Activated CD4-positive, CD25-positive, alpha-beta regulatory T cell (primary cell): ENCODE measurements at places on chromosomes 1 and 21.
A peak's percentile ranks its signal among the peaks of the same experiment; 100 is the strongest.

GRCh38 chr21:35473496-35473895 is 424.4 kb upstream of the RUNX1 start:
- no peak for DNase-seq

DNA sequence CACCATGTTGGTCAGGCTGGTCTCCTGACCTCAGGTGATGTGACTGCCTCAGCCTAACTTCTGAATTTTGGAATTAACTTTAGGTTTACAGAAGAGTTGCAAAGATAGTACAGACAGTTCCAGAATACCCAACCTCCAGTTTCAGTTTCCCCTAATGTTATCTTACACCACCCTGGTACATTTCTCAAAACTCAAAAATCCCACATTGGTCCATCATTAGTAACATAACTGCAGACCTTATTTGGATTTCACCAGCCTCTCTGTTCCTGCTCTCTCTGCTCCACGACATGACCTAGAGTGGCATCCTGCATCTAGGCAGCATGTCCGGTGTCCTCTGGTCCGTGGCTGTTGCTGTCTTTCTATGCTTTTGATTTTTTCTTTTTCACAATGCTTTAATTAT is 5.0 kb upstream of the ZC3H12A start:
- no peak for DNase-seq

GRCh38 chr1:227069490-227069889 is 129.4 kb downstream of the COQ8A start:
- DNase-seq: no peak

GRCh38 chr1:161266202-161266601 is 7.7 kb downstream of the PCP4L1 start:
- no peak for DNase-seq

- DNase-seq: no peak
Measured at GRCh38 chr21:32666258-32666657, 54.1 kb upstream of the CFAP298 start.

GRCh38 chr1:241485554-241485992 is 34.0 kb downstream of the FH start:
- no peak for DNase-seq

- DNase-seq: no peak
Measured at GRCh38 chr1:198563583-198563982, 23.1 kb upstream of the ATP6V1G3 start.

DNA sequence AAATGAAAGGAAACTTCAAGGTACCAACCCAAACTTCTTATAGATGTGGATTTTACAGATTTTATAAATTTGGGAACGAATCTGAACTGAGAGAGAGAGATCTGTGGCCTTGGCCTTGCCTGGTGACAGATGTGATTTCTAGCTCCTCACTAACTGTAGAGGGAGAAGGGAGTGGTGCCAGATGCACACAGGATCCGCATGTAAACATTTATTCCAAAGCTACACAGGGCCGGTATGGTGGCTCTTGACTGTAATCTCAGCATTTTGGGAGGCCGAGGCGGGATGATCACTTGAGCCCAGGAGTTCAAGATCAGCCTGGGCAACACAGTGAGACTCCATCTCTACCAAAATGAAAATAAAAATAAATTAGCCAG is 77.1 kb downstream of the PGBD5 start:
- DNase-seq: no peak

DNA sequence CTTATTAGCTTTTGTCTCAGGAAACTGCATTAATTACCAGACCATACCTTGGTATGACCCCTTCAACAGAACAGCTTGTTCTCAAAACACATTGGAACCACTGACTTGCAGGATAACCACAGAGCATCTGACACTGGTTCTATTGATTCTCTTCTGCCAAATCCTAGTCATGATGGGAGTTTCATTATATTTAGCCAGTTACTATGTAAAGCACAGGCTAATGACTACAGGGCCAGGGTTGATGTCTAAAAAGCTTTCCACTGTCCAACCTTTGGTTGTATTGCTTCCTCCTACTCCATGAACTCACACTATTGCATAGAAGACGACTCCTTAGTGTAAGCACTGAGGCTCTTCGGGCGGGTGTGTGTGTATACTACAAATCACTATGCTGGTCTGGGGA is 3.8 kb downstream of the STMN1 start:
- no peak for DNase-seq

DNA sequence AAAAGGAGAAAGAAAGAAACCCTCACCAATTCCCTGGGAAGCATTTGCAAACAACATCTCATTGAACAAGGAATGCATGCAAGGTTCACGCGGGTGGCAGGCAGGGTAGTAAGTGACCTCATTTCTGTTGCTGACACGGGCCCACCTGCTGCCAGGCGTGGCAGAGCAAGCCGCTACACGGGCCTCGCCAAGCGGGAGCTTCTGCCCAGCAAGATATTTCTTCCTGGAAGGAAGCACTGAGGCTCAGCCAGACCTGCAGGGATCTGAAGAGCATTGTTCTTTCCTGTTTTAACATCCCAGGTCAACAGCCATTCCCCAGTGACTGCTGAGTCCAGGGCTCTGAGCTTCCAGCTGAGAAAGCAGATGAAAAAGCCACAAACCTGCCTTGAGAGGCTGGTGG is 91.9 kb upstream of the IGSF21 start:
- no peak for DNase-seq

- peak; percentile 65 for DNase-seq
Measured at GRCh38 chr1:19582318-19582717, 61.8 kb upstream of the NBL1 start.

GRCh38 chr1:202199040-202199889 is 5.7 kb downstream of the LGR6 start:
- DNase-seq: no peak

- no peak for DNase-seq
Measured at GRCh38 chr1:24535778-24536177, 20.1 kb upstream of the NCMAP start.

- DNase-seq: no peak
Measured at GRCh38 chr1:65150583-65151263, 2.7 kb downstream of the AK4 start.

DNA sequence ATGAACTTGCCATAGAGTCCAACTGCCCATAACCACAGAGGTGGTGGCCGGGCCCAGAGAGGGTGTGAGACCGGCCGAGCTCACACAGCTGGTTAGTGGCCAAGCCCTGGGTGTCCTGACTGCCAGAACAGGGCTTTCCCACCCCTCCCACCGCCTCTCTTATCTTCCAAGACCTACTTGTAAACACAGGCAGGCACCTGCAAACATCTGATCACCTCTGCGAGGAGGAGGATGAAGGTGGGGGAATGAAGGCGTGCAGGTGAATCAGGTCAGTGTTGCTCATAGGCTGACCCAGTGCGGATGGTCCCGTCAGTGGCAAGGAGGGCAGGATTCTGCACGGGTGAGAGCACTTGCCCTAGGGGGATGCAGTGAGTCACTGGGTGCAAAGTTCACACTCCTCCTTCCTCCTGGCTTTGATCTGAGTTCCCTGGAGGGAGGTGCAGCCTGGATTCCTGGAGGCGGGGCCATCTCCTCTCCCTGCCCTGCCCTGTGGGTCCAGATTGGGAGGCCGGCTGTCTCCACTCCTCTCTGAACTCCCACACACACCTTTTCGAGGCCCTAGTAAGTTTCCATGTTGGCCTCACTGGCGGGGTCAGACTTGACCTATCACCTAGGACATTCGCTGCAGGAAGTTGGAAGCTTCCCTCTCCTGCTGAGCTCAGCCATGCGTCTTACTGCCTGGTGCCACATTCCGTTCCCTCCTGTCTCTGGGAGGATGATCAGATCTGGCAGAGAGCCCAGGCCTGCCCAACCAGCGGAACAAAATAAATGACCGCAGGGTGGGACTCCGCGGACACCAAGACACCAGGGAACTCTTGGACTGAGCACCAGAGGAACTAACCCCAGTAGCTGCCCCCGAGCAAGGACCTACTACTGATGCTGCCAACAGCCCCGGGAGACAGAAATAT is 7.3 kb downstream of the UQCRHL start:
- DNase-seq: no peak

GRCh38 chr1:216670118-216670883 is 52.9 kb downstream of the ESRRG start:
- DNase-seq: no peak

DNA sequence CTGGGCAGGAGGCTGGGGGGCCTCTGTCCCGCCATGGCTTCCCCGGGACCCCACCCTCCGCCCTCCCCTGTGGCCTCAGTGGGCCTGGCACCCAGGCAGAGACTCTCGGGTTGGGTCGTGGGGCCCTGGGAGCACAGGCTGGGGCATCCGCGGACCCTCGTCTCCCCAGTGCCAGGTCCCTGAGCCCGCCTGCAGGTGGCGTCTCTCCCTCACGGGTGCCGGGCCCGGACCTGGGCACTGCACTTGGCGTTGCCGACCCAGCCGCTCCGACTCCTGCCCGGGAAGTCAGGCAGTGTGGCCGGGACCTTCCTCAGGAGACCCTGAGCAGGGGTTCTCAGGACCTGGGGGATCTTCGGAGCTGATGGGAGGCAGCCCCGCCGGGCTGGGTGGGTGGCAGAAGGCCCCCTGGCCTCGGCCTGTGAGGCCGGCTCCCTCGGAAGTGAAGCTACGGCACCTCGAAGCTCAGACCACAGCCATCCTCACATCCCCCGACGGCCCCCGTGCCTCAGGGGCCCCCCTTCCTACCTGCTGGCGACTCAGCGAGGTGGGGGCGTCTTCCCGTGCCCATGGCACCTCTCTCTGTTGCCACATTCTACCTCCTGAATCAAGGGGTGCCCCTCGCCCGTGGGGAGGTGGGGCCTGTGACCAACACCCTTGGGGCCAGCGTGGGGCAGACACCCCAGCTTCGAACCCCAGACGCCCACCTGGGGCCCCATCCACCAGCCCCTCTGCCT is 6.4 kb upstream of the C1orf159 start:
- peak; percentile 74 for DNase-seq

DNA sequence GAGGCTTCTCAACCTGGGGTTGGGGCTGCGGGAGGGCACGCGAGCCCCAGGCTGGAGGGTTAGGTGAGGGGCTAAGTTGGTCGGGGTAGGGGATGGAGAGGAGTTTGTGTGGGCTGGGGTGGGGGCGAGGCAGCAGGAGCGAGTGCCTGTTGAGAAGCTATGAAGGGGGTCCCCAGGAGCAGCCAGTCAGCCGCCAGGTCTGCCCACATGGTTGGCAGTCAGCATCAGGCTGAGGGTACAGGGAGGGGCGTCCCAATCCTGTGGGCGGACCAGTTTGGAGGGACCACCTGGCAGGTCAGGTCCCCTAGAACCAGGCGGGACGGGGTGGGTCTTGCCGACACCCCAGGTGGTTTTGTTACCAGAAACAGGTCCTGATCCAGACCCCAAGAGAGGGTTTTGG is 400 bp upstream of the TRIM17 start:
- DNase-seq: no peak

GRCh38 chr1:5543235-5543634 is 449.0 kb downstream of the NPHP4 start:
- no peak for DNase-seq

- no peak for DNase-seq
Measured at GRCh38 chr1:232806186-232806510, 932 bp downstream of the MAP10 start.

DNA sequence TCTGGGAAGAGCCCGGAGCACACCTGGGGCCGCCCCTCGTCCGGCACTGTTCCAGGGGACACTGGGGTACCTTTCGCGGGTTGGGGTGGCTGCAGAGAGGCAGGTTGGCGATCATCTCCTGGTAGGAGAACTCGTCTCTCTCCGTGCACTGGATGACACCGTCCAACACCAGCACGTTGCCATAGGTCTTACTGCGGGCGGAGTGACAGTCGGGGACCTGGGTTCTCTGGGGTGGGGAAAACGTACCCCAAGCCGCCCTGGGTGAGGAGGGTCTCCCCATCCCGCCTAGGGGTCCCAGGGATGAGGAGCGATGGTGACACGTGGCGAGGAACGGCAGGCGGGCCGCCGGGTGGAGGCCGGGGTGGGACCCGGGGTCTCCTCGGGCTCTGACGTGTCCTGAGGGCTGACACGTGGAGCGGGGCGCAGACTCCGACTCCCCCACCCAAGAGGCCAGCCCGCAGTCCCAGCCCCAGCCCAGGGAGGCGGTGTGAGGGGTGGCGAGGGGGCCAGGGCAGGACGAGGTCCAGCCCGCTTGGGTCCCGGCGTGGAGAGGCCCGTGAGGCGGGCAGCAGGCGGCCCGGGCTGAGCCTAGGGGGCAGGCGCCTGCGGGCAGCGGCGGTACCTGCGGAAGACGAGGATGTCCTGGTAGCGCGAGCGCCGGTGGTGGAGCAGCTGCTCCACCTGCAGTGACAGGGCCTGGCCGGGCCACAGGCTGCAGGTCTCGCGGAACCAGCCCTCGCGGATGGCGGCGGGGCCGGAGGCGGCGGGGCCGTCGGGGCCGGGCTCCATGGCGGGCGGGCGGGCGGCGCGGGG is 457 bp downstream of the SRM start:
- no peak for DNase-seq

DNA sequence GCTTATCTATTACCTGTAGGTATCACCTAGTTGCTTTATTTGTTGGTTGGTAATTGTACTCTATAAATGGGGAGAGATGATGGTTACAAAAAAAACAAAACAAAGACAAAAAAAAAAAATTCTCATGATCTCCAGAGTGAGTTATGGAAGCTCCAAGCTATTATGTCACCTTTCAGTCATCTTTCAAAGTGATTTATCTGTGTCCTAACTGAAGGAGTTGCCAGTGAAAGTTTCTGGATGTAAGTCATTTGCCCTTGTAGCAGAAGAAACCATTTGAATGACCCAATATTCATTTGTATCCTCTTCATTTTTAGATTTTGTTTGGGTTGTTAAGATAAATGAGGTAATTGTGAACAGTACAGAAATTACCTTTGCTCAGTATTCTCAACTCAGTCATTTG is 3.6 kb downstream of the SLC35F3 start:
- no peak for DNase-seq

GRCh38 chr1:82903626-82904025 is 1095.3 kb downstream of the TTLL7 start:
- DNase-seq: no peak

DNA sequence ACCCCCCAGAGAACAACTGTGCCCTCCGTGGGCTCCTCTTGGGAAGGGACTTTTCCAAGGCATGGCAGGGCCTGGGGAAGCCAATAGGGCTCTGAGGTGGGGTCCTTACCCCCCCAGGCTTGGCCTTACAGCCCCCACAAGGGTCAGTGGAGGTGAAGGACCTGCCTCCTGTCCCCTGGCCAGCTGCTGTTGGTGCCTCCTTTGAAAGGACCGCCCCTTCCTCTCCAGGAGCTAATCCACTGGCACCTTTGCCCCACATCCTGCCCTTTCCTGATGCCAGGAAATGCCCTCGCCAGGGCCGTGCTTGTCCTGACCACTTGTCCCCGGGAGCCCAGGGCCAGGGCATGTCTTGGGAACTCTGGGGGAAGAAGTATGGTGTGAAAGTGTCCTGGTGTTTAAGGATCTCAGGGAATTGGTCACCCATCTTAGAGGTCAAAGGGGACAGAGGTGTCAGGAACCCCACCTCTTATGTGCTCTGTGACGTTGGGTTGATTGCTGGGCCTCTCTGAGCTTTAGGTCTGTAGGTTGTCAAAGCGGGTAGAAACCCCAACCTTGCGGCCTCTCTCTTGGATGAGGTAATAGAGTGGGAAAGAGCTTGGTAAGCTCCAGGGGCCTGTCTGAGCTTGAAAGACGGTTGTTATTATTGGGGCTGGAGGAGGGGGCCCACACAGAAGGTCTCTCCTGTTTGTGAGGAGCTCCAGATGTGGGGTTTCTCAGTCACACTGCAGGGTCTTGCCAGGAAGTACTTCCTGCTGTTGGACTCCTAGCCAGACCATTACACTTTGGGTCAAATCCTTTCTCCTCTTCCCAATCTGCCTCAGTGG is 2.8 kb downstream of the KCNQ4 start:
- no peak for DNase-seq
